ENCODE measurements at places on chromosomes 16 and 17.

- DNase-seq: no peak
These were observed 3.3 kb downstream of the CCL3L1 start for GRCh38 chr17:36193216-36193775.

- DNase-seq: no peak
These were observed 47.9 kb upstream of the CPHXL start for GRCh38 chr16:75774197-75774596.

DNA sequence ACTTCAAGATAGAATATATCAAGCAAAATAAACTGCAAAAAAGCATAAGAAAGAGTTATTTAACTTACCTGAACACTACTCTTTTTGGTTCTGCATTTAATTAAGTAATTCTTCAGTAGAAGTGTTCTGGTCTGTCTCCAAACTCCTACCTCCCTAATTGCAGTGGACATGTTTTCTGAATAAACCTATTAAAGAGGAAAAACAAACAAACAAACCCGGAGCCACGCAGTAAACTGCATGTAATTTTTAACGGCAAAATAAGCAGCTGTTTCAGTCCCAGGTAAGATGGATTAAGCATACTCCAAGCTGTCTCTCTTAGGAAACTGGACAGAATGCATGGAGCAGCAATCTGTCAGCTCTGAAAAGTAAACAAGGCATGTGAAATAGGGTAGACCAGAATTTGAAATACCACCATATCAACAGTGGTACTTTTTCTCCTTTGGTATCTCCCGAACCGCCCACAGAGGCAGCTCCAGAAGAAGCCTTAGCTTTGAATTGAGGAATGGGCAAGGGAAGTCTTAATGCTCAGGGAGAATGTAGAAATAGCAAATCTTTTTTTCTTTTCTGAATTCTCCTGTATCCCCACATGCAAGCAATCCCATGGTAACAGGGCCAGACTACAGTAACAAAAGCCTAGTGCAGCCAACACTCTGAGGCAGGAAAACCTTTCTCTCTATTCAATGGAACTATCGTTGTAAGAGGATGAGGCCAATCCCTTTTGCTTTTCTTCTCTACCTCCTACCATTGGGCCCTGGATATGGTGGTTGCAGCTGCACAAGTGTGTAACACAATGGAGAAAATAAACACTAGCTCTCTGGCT lies 12.5 kb downstream of the ABCA5 start:
- DNase-seq: no peak

DNA sequence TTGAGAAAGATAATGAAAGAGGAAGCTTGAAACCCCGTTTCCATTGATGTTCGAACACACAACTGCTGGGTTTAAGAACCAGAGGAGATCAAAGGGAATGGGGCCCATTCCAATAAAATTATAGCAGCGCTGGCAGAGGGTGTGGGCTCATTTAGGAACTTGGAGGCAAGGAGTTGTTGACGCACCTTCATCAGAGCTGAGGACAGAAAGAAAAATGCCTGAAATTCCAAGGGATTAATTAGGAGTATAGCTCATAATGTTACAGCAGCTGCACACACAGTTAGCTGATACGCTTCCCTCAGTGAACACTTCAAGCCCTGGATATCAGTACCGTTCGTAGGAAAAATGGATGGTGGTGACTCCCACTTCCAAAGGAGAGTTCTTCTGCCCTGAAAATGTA lies 127.2 kb downstream of the AXIN2 start:
- DNase-seq: no peak

DNA sequence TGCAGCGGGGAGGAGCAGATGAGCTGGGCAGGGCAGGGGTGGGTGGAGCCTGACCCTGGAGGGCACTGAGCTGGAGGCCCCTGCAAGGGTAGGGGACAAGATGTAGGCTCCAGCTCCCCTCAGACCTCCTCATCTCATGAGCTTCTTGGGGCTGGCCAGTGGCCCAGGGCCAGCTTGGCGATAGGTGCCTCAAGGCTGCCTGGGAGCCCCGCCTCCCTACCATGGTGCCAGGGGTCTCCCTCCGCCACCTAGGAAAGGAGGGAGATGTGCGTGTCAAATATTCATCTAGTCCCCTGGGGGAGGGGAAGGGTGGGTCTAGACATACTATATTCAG lies 3.9 kb downstream of the HIRIP3 start:
- DNase-seq: no peak
